Ovary (tissue), 10 donors: ENCODE measurements at places on chromosomes 4 and X. TPM values are rescaled to one million over a fixed set of nuclear protein-coding genes. Genes with fewer than 3 reads are reported as not detected.

CSAG2 gene
- total RNA-seq = not detected

NR0B1 gene
- total RNA-seq = 1.3 TPM

KCNE5 gene
- 1.4 TPM for total RNA-seq

ABLIM2 gene
- 3.9 TPM for total RNA-seq

PRDM8 gene
- total RNA-seq = 8.1 TPM

CTPS2 gene
- 17.7 TPM for total RNA-seq

PGAM4 gene
- total RNA-seq = not detected

HOPX gene
- total RNA-seq = 2.1 TPM

DMRTC1 gene
- 1.8 TPM for total RNA-seq

YIPF7 gene
- 0.45 TPM for total RNA-seq

GABRE gene
- total RNA-seq = 9.1 TPM

MAGEC2 gene
- not detected for total RNA-seq

H2BW2 gene
- not detected for total RNA-seq

FHDC1 gene
- 0.64 TPM for total RNA-seq

REPS2 gene
- 16.7 TPM for total RNA-seq

- no peaks in the 10 kb centered on the region for H3K27me3 ChIP-seq
- DNase-seq = no peak
- H3K4me1 ChIP-seq = no peaks in the 10 kb centered on the region
- no peak overlapping the region for H3K4me3 ChIP-seq
- no peak overlapping the region for H3K27ac ChIP-seq
These were observed 165.1 kb upstream of the ATP6AP2 start for GRCh38 chrX:40415675-40416074.

- H3K27ac ChIP-seq = no peak overlapping the region
- H3K36me3 ChIP-seq = no peaks in the 10 kb centered on the region
- no peak overlapping the region for H3K4me3 ChIP-seq
- H3K4me1 ChIP-seq = no peaks in the 10 kb centered on the region
- no peak for DNase-seq
These were observed 37.4 kb downstream of the MAML3 start for GRCh38 chr4:140116442-140117104.

GRCh38 chr4:74838746-74839370 is 44.5 kb upstream of the BTC start:
- no peaks in the 10 kb centered on the region for H3K27me3 ChIP-seq
- no peak overlapping the region for H3K27ac ChIP-seq
- H3K36me3 ChIP-seq = no peaks in the 10 kb centered on the region
- H3K4me1 ChIP-seq = no peaks in the 10 kb centered on the region

DNA sequence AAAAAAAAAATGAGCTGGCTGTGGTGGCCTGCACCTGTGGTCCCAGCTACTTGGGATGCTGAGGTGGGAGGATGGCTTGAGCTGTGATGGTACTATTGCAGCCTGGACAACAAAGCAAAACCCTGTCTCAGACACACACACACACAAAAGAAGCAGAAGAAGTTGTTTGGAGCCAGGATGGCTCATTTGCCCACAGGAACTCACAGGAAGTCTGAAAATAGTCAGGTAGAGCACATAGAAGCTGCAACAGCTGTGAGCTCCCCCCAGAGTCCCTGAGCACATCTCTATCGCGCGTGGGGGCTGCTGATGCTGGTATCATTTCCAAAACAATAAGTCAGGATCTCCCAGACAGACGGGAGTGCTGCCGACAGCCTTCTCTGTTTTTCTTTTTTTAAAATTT is 13.4 kb upstream of the DHRSX start:
- no peaks in the 10 kb centered on the region for H3K4me1 ChIP-seq
- no peak overlapping the region for H3K4me3 ChIP-seq
- no peak for DNase-seq
- no peaks in the 10 kb centered on the region for H3K36me3 ChIP-seq
- no peaks in the 10 kb centered on the region for H3K27me3 ChIP-seq
- H3K27ac ChIP-seq = no peak overlapping the region

DNA sequence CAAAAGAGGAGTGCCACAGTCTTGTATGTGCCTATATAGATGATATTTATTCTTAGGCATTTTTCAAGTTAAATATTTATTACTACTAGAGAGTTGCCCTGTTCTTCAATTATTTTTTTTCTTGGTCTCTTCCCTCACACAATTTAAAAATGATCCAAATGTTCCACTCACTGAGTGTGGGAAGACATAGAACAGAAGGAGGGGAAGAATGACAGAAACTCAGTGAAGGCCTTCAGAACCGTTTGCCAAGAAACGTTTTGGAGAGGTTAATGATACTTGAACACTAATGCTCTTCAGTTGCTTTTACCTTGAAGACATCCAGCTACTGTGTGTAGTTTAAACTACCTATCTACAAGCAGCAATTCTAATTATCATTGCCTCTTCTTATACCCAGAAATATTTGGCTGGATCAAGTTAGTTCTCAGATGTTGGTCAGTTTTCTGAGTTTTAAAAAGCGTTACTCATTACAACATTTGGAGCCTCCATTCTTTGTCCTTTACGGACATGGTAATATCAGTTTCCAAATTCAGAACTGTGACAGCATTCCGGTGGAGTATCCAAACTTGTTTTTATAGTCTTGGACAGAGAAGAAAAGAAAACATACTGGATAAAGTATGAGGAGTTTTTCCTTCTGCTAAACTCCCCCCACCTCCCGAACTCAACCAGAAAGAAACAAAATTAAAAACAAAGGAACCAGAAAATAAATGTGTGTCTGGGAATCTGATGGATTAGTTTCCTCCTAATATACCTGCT is 389.7 kb downstream of the SPRY1 start:
- DNase-seq = no peak
- no peaks in the 10 kb centered on the region for H3K36me3 ChIP-seq
- no peak overlapping the region for H3K4me3 ChIP-seq
- H3K27me3 ChIP-seq = no peaks in the 10 kb centered on the region
- H3K27ac ChIP-seq = no peak overlapping the region

DNA sequence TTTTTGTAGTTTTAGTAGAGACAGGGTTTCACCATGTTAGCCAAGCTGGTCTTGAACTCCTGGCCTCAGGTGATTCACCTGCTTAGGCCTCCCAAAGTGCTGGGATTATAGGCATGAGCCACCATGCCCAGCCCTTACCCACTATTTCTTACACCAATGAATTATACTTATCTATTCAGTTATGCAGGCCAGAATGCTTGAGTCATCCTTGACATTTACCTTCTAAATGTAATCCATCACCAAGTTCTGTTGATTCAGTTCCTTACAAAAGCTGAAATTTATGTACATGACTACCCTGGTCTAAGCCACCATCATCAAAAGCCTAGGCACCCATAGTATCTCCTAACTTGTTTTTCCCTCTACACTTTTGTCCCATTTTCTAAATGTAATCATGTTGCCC is 585.7 kb downstream of the IL15 start:
- no peaks in the 10 kb centered on the region for H3K27me3 ChIP-seq
- H3K4me3 ChIP-seq = no peak overlapping the region
- DNase-seq = no peak
- H3K36me3 ChIP-seq = no peaks in the 10 kb centered on the region
- no peaks in the 10 kb centered on the region for H3K4me1 ChIP-seq
- H3K27ac ChIP-seq = no peak overlapping the region

- no peaks in the 10 kb centered on the region for H3K36me3 ChIP-seq
- no peaks in the 10 kb centered on the region for H3K4me1 ChIP-seq
- H3K27ac ChIP-seq = no peak overlapping the region
- H3K4me3 ChIP-seq = no peak overlapping the region
These were observed 22.5 kb downstream of the PPA2 start for GRCh38 chr4:105451346-105451745.

- DNase-seq = no peak
- no peaks in the 10 kb centered on the region for H3K4me1 ChIP-seq
- H3K36me3 ChIP-seq = no peaks in the 10 kb centered on the region
- no peaks in the 10 kb centered on the region for H3K27me3 ChIP-seq
- H3K4me3 ChIP-seq = no peak overlapping the region
These were observed 347.1 kb downstream of the FBXW7 start for GRCh38 chr4:152188801-152189200.

GRCh38 chr4:109665783-109666485 is 37.3 kb downstream of the CASP6 start:
- no peak overlapping the region for H3K4me3 ChIP-seq
- no peak for DNase-seq
- no peaks in the 10 kb centered on the region for H3K4me1 ChIP-seq
- no peaks in the 10 kb centered on the region for H3K36me3 ChIP-seq
- H3K27ac ChIP-seq = no peak overlapping the region
- no peaks in the 10 kb centered on the region for H3K27me3 ChIP-seq

- no peak overlapping the region for H3K4me3 ChIP-seq
- no peaks in the 10 kb centered on the region for H3K27me3 ChIP-seq
- DNase-seq = no peak
- no peak overlapping the region for H3K27ac ChIP-seq
These were observed 368.0 kb downstream of the GBA3 start for GRCh38 chr4:23060776-23061175.

DNA sequence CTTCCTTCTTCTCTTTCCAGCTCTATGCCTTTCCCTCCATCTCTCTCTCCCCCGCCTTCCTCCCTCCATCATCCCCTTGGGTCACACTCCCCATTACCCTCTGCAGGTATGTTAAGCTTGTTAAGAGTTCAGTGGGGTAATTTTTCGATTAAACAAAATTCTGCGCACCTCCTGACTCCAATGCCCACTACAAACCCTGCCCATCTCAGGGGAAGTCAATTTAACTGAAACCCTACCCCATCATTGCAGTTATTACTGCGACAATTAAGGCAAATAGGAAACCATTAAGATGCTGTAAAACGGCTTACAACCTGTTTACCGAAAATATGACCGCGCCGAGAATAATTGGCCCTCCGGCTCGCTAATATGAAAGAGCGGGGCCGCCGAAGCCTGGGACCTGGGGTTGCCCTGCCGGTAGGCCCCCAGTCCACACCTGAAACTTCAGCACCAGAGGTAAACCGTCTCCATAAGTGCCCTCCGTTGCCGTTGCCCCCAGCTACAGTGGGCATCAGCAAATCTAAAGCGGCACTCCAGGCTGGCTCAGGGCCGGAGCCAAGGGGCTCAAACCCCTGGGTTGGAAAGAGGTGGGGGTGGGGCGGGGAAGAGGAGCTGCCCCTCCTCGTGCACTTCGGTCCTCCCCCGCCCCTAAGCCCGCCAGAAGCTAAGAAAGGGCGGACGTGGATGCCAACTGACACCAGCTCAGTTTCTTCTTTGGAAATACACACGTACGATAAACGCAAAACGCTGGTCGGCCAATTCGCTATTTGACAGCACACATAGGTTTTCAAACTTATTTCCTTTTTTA is 4.8 kb downstream of the ARX start:
- peak overlapping the region; percentile 93 for H3K27ac ChIP-seq
- no peaks in the 10 kb centered on the region for H3K36me3 ChIP-seq
- peak; percentile 38 for DNase-seq
- H3K27me3 ChIP-seq = no peaks in the 10 kb centered on the region
- H3K4me1 ChIP-seq = no peaks in the 10 kb centered on the region

- no peak overlapping the region for H3K27ac ChIP-seq
- H3K27me3 ChIP-seq = no peaks in the 10 kb centered on the region
- no peaks in the 10 kb centered on the region for H3K4me1 ChIP-seq
- H3K36me3 ChIP-seq = no peaks in the 10 kb centered on the region
These were observed 37.8 kb downstream of the UGT8 start for GRCh38 chr4:114636192-114636935.

GRCh38 chr4:185344743-185345538 is 50.8 kb downstream of the LRP2BP start:
- H3K4me3 ChIP-seq = no peak overlapping the region
- H3K27ac ChIP-seq = no peak overlapping the region
- peaks cover 6% of the 10 kb centered on the region for H3K4me1 ChIP-seq
- no peaks in the 10 kb centered on the region for H3K27me3 ChIP-seq
- no peak for DNase-seq

DNA sequence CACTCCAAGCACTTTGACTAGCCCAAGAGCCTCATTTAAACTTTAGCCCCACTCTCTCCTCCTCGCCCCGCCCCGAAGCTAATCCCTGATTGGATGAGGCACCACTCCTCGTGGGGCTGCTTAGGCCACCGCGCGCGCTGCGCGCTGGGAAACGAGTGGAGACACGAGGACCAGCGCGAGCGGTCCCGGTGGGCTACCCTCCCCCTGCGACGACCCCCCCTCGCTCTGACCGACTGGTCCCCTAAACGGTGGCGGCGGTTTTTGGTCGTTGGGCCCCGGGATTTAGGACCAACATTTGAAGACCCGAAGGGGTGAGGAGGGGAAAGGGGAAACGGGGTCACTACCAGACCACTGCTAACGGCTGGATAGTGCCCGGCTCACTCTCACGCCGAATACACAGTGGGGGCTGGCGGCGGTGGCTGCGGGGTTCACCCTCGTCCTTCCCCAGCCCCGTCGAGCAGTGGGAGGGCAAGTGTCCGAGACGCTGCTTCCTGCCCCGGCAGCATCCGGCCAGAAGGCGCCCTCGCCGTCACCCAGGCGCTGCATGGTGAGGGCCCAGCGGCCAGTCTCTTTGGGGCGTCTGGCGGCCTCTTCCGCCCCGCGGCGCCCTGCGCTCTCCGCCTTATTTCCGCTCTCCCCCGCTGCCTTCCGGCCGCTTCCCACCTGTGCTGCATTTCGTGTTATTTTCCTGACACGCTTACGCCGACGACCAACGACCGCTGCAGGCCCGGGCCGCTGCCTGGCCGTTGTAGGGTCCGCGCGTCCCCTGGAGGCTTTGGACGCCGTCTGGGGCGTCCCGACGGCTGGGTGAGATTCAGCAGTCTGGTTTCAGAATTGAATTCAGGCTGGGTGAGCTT is at the start of gene RBM46:
RBM46 (plus strand) TSS at position 147 of the 857 bp plus-strand sequence. CDS start 15,481 bp downstream, outside the sequence.
- H3K4me1 ChIP-seq = no peaks in the 10 kb centered on the region
- H3K36me3 ChIP-seq = no peaks in the 10 kb centered on the region
- DNase-seq = no peak
- H3K27ac ChIP-seq = no peak within 1 kb of the TSS
- no peak within 1 kb of the TSS for H3K4me3 ChIP-seq

DNA sequence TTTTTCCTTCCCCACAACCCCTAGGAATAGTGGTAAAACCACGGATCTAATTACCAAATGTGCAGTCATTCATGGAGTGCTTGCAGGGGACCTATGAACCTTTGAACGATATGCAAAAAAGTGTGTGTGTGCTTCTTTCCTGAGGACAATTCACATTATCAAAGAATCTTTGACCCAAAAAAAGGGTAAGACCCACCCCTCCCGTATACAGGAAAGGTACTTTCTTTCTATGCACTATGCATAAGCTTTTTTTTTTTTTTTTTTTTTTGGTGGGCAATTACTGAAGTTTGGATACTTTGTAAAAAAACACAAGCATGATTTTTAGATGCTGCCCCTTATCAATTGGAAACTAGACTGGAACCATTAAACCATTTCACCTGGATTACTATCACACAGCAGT is 31.4 kb downstream of the SPRY1 start:
- no peak for DNase-seq
- H3K4me3 ChIP-seq = no peak overlapping the region
- H3K27me3 ChIP-seq = no peaks in the 10 kb centered on the region
- no peak overlapping the region for H3K27ac ChIP-seq
- no peaks in the 10 kb centered on the region for H3K4me1 ChIP-seq

GRCh38 chr4:15327311-15328298 is 100.2 kb upstream of the C1QTNF7 start:
- no peaks in the 10 kb centered on the region for H3K27me3 ChIP-seq
- H3K27ac ChIP-seq = no peak overlapping the region
- no peak for DNase-seq
- peaks cover 2% of the 10 kb centered on the region for H3K4me1 ChIP-seq

DNA sequence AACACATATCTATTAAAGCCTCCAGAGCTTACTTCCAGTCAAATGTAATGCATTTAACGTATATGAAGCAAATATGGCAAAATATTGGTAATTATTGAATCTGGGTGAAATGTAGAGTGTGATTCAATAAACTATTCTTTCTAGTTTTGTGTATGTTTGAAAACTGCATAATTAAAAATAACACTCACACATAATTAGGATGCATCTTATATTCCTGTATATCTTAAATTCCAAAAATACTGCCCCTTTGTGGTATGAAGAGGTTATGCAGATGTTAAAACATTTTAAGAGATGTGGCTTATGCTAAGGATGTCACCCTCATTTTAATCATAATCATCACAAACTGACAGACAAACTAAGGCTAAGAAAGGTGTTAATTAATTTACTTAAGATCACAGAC is 182.9 kb downstream of the COX18 start:
- H3K4me1 ChIP-seq = no peaks in the 10 kb centered on the region
- no peaks in the 10 kb centered on the region for H3K36me3 ChIP-seq
- H3K27me3 ChIP-seq = no peaks in the 10 kb centered on the region
- H3K27ac ChIP-seq = no peak overlapping the region
